ENCODE measurements at places on chromosomes 1 and 21.

DNA sequence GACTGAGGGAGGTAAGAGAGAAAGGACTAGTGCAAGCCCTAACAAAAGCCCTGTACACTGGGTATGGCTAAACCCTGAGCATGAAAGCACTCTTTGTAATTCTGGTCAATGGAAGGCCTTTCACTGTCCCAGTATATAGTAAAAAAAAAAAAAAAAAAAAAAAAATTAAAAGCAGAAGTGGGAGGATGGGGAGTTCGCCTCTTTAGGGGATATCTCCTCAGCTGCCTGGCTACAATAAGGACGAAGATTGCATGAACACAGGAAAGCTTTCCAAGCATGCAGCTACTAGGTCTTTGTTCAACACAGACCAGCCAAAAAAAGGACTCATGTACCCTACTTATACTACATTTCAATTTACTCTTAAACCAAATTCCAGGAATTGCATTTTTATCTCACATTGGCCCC is 59.1 kb downstream of the EIF4G3 start:
- DNase-seq: no peak

- DNase-seq: no peak
Observed at GRCh38 chr1:199405634-199406196, 621.8 kb upstream of the NR5A2 start.

DNA sequence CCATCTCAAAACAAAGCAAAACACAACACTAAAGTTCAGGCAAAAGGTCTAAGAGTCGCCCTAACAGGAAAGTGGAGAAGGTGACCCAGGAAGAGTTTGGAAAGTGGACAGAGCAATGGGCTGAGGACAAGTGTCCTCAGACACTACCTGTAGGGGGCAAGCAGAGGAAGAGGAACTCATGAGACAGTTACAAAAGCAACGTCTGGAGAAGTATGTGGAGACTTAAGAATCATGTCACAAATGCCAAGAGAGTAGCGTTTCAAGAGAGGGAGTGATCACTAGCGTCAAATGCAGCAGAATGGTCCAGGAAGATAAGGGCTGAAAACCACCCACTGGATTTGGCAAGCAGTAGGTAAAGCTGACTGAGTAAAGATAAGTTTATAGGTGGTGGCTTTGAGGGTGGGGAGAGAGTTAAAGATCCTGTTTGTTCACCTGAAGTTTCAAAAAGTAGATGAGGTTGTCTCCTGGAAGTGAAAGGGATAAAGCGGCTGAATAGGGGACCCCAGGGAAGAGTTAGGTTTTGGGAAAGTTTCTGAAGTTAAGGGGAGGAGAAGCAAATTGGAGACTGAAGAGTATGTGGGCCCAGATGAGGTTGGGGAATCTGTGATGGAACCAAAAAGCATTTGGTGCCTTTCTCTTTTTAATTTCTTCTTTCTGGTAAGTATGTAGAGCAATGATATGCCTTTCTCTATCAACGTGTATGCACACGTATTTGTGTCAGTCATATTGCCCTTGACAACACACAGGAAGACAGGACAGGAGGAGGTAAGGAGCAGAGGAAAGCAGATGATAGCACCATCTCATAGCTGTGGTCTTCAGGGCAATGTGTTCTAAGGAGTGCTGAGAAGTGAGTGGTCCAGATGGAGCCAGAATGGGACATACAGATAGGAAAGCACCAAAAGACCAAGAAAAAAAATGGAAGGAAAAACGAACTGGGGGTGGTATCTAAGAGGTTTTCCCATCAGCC is 3.1 kb downstream of the BSDC1 start:
- DNase-seq: no peak

GRCh38 chr1:98045211-98045766 is 124.5 kb upstream of the DPYD start:
- DNase-seq: peak; percentile 66

Measured in fibroblast of skin of back (primary cell).